Lower lobe of right lung (tissue), 2 donors: ENCODE measurements at places on chromosomes 1 and 21. TPM values are rescaled to one million over a fixed set of nuclear protein-coding genes. Genes with fewer than 3 reads are reported as not detected.
A peak's percentile ranks its signal among the peaks of the same experiment; 100 is the strongest.

GRCh38 chr1:9322661-9323244 lies 30.1 kb downstream of the SPSB1 start:
- DNase-seq, result no peak

E2F2 gene
- total RNA-seq, result 1.1 TPM

DNA sequence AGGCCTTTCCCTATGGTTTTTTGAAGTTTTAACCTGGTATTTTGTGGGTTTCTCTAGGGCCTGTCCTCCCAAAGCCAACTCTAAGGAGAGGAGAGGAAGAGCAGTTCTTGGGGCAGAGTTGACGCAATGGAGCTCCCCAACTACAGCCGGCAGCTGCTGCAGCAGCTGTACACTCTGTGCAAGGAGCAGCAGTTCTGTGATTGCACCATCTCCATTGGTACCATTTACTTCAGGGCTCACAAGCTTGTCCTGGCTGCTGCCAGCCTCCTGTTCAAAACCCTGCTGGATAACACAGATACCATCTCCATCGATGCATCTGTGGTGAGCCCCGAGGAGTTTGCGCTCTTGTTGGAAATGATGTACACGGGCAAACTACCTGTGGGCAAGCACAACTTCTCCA lies 38.2 kb downstream of the ZBTB40 start:
- DNase-seq, result no peak

- peak; percentile 92 for DNase-seq
These were observed 32.4 kb downstream of the EIF2D start for GRCh38 chr1:206579747-206580437.

CYP4X1 gene
- 12.8 TPM for total RNA-seq

GRCh38 chr21:46135782-46136395 lies 19.5 kb downstream of the FTCD start:
- DNase-seq, result no peak

DNA sequence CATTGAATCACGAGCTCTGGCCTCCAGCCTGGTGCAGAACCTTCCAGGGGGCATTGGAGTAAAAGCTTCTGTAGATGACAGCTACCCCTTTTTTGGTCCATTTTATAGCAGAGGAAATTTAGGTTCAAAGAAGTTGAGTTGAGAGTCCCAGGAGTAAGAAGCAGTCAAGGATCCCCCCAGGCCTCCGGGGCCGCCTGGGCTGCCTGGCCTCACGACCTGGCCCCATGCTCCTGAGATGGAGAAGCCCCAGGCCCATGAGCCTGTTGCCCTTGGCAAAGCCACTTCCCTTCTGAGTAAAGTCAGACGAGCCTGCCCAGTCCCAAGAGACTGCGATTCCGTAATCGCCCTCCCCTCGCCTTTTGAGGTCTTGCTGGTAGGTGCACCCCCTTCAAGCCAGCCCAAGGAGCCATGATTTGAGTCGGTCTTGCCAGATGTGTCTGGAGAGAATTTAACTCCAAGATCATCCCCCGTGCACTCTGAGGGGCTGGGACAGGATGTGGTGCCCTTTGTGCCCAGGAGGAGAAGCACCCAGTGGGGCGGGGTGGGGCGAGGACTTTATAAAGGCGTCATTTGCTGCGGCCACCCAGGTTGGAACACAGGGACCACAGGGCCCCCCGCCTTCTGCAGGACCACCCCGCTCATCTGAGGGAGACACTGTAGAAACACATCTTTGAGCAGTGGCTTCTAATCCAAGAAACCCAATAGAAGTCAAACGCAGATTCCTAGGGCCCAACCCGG lies 30.1 kb downstream of the PDE9A start:
- DNase-seq, result no peak

GRCh38 chr1:23581219-23581618 lies 21.9 kb upstream of the ID3 start:
- DNase-seq, result peak; percentile 50
